NCI-H1694 treated with DMSO at 0.1 percent for 48 hours (cell line): ENCODE measurements at places on chromosomes 11 and 22.

- DNase-seq = no peak
Measured at GRCh38 chr11:93051186-93051585, 81.7 kb downstream of the MTNR1B start.

GRCh38 chr11:6415797-6416196, 3.1 kb downstream of the APBB1 start:
- no peak for DNase-seq

DNA sequence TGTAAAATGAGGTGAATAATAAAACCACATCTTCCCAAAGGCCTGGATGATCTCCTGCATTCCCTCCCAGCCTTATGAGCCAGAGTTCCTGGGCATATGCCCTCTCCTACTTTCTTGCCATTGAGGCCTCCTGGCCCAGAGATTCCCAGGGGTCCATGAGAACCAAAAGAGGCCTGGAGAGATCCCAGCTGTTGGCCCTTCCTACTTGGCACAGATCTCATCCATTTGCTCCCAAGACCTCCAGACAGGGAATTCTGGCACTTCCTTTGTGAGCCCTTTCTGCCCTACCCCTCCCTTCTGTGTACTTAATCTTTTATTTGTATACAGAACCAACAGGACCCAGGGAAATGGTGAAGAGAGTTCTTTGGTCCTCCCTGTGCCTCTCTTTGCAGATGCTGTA, 21.4 kb downstream of the POU2F3 start:
- DNase-seq = no peak

DNA sequence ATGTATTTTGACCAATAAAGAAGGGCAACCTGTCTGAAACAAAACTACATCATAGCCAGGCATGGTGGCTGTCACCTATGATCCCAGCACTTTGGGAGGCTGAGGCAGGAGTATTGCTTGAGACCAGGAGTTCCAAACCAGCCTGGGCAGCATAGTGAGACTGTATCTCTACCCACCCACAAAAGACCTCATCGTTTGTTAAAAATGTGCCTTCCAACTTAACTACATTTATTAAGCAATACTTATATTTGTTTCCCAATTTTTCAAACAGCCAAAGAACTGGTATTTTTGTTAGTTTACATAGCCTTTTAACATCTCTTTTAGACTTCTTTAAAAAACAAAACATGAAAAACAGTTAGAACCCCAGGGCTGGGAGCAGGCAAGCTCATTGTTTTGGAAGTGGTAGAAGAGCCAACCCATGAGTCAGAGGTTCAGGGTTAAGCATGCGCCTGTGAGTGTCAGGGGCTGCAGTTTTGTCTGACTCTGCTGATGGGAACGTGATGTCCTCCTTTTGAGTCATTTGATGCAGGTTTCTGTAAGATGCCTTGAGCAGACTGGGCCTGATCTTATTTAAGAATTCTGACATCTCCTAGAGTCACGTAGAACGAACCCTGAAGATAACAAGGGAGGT, 53.9 kb upstream of the CRTAM start:
- no peak for DNase-seq

GRCh38 chr11:57499413-57499982, 16.0 kb downstream of the SLC43A1 start:
- DNase-seq = no peak

DNA sequence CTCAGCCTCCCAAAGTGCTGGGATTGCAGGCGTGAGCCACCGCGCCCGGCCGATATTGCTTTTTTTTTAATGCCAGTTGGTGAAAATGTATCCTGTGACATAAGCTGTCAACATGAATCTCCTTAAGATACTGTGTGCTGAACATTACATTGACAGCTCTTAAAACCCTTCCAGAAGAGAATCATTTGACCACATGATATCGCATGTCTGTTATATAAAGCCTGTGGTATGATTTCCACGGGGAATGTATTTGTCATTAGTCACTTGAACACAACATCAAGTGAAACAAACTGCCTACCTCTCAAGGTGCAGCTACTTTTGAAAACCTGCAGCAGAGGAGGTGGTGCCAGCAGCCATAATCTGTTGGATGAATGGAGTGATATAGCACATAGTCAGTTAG, 67.0 kb downstream of the BCL2L13 start:
- DNase-seq = no peak
